NCI-H2171 treated with DMSO at 0.1 percent for 48 hours (cell line): ENCODE measurements at places on chromosomes 2 and 18.

- DNase-seq = no peak
Measured at GRCh38 chr2:192025637-192026036, 169.1 kb downstream of the TMEFF2 start.

GRCh38 chr18:70139138-70139537, 66.3 kb downstream of the RTTN start:
- DNase-seq = no peak

DNA sequence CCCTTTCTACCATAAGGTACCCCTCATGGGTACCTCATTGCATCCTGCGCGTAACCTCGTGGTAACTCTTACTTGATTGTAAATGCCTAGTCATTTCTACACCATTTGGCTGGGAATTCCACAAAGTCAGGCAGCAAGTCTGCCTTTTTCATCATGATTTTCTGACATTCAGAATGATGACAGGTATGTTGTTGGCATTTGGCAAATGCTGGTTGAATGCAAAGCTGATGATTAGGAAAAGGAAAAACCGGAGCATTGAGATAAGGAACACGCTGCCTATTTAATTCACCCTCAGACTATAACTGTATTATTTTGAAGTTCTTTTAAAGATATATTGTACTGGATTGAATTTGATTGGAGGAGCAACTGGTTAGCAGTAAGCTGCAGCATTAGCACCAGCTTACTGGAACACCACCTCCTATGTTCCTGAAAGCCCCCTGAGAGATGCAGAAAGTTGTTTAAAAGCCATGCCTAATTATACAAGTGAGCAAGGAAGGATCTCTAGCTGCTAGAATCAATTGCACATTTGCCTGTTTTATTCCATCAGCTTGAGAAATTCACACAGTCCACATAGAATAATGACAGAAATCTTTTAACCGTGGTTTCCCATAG, 520.1 kb downstream of the LRP1B start:
- no peak for DNase-seq

GRCh38 chr2:197596766-197597165, 78.6 kb downstream of the RFTN2 start:
- DNase-seq = no peak
